ENCODE measurements at places on chromosomes 3 and 15. TPM values are rescaled to one million over a fixed set of nuclear protein-coding genes. Genes with fewer than 3 reads are reported as not detected.

CCDC9B gene
- polyA plus RNA-seq, result 9.3 TPM

DAG1 gene
- 119 TPM for polyA plus RNA-seq

- DNase-seq, result no peak
These were observed 9.4 kb downstream of the MUC4 start for GRCh38 chr3:195802261-195802701.

DNA sequence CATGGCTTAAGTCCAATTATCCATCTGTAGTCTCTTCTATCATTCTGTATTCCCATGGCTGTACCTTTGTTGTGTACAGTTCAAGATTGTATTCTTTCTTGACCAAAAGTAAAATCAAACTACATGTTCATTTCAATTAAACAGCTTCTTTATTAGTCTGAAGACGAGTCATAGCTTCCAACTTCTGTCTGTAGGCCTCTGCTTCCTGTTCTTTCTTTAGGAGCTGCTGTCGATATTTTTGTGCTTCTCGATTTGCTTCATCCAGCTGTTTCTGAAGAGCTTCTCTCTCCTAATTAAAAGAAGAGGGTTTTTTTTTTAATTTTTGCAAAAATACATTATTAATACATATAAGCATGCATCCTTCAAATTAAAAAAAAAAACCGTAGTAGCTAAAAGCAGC is 13.0 kb upstream of the HDC start:
- DNase-seq, result no peak

DNA sequence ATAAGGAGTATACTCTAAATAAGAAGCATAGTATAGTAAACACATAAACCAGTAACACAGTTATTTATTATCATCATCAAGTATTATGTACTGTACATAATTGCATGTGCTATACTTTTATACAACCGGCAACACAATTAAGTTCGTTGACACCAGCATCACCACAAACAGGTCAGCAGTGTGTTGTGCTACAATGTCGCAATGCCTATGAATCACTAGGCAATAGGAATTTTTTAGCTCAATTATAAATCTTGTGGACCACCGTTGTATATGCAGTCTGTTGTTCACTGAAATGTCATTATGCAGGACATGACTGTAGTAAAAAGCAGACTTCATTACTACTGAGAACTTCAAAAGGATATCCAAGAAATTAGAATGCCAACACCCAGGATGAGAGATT is 177.0 kb downstream of the PDCD6IP start:
- DNase-seq, result no peak

GRCh38 chr3:37910671-37911400 is 49.2 kb downstream of the CTDSPL start:
- DNase-seq, result peak; percentile 73

- DNase-seq, result no peak
These were observed 44.2 kb upstream of the GATA2 start for GRCh38 chr3:128537091-128537703.

DNA sequence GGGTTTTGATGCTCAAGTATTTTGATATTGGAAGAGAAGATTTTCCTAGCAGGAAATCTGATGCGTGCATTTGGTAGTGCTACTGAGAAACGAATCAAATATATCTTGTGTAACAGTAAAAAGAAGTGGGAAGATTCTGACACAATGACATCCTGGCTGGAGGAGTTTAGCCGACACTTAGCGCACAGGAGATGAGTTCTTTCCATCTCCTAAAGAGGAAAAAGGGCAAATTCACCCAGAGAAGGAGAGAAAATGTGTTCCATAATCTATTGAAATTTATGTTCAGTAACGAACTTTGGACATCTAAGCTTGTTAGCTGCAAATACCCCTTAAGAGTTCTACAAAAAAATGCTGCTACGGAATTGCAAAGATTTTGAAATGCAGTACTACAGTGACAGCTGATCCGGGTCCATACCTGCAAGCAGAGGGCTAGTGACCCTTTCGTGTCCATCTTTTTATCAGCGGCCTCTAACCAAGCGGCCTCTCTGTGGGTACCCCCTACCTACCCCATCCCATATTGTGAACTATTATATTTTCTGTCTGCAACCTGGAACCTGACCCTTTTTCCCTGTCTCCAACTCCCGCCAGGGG is 971 bp downstream of the CPOX start:
- no peak for DNase-seq

DNA sequence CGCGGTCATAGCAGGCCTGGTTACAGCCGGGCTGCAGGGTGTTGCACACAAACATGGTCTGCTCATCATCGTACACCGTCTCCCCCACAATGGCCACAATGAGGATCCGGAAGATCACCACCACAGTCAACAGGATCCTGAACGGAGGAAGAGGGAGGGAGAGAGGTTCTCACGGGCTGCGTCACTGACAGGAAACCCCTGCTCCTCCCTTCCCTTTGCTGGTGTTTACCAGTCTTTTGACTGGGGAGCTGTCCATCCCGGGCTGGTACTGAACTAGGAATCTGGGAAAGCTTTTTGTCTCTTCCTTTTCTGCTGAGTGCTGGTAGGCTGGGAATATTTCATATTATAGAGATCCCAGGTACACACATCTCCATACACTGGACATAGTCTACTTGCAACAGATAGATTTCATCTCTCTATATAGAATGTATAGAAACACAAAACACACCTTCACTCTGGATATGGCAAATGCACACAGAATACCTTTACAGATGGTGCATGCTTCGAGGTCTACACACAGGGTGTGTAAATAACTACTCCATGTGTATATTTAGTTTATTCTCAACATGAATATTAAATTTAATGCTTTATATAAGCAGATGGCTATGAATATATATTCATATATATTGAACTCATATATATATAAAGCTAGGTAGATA is 1.4 kb downstream of the GJD2 start:
- peak; percentile 82 for DNase-seq

All from renal pelvis (tissue), 12 donors.